ENCODE measurements at places on chromosomes 3 and 15.

DNA sequence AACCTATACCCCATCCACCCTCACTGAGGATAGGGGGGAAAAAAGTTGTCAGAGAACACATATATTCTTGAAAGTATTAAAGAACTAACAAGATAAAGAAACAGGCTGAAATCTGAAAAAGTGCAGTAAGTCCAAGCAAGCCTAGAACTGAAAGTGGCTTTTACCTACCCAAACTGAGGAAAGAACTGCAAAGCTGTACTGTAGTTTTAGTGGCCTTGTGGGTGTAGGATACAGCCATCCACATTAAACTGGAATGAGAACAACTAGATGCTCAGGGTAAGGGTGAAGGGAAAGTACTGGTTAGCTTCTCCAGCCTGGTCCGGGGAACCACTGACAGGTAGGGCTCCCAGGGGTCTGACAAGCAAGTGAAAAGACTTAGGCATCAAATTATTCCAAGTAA is 10.1 kb downstream of the UBP1 start:
- no peak for DNase-seq

DNA sequence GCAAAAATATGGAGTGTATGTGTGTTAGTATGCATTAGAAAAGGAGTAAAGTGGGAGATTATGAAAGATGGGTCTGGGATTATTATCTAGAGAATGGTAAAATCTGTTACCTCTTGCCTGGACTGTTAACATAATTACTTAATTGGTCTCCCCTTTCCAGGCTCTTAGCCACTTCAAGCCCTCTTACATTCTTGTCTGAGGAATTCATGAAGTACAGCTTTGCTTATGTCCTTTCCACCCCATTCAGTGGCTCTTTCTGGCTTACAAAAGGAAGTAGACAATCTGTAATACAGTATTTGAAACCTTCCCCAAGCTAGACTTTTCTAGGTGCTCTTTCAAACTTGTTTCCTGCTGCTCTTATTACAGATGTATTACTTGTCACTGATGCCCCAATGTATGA is 129.8 kb downstream of the MBNL1 start:
- peak; percentile 24 for DNase-seq

GRCh38 chr15:74992619-74993018 is 2.7 kb upstream of the SCAMP5 start:
- no peak for DNase-seq

- DNase-seq = no peak
These were observed 110.8 kb downstream of the ADCY5 start for GRCh38 chr3:123337948-123338619.

DNA sequence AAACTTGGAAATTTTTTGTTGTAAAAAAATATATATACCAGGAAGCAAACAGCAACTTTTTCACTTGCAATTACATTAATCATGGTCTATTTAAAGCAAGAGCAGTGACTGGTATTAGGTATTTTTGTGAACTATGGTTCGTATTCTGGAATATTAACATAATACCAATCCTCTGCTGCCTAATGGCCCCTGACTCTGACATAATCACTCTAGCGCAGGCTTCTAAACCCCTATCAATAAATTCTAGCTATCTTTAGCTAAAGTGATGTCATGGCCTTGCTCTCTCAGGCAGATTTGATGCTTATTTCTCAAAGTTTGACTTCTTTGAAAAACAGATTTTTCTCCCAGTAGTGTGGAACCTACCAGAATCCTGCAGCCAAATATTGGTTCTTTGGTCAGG is 808.3 kb downstream of the VGLL3 start:
- no peak for DNase-seq

DNA sequence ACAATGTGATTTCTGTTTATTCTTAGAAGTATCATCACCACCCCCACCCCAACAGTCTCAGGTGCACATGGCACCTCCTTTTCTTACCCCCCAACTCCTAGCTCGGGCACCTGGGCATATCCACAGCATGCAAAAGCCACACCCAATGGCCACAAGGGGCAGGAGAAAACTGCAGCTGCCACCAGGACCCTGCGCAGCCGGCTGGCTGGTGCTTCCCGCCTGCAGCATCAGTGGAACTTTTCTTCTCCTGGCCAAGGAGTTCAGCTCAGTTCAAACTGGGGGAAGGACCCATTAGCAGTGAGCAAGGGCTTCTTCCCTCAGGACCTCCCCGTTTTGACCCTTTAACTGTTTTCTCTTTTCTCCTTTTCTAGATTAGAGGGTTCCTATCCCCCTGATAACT is 44.8 kb downstream of the TM4SF18 start:
- no peak for DNase-seq

GRCh38 chr15:51917493-51917892 is 54.1 kb downstream of the LEO1 start:
- DNase-seq = peak; percentile 10

DNA sequence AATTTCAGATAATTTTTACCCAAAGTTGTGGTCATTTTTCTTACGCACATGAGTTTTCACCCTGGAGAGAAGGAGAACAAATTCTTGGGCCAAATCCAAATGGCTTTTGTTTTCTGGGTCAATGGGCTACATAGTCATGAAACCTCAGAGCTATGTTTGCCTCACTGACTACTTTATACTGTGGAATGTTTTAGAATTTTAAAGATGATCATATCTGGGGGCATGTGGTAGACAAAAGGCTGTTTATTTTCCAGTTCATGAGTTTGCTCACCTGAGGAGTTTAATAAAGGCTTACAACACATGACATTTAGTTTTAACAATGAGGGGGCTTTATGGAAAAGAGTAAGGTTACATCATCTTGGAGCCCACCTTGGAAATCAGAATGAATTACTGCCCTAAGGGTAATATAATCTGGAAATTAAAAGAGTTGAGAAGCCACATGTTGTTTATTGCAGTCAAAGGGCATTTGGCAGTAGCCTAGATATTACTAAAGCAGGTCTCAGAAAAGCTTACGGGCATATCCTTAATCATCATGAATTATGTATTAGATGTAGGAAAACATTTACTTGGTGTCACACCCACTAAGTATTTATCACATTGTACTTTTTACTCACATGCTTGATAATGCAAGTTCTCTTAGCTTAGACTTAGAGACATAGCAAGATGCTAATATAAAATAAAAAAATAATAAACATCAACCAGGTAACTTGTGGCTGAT is 466.1 kb downstream of the EDEM1 start:
- no peak for DNase-seq

GRCh38 chr15:97978401-97979139 is 18.1 kb downstream of the ARRDC4 start:
- DNase-seq = no peak

GRCh38 chr3:14431452-14431916 is 29.1 kb downstream of the SLC6A6 start:
- no peak for DNase-seq

DNA sequence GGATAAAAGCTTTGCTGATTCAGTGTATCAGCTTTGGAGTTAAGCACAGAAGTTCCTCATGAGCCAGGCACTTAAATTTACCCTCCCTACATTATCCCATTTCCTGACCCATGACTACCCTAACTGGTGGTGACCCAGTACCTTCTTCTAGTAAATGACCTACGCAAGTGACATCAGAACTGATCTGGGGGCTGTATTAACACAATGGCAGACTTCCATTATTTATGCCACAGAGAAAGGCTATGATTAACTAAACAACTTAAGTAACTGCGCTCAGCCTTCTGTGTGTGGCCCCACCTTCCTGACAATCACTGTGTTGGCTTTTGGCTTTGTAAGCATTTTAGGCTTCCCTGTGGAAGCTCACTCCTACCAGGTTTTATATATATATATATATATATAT is 1.9 kb downstream of the MB21D2 start:
- no peak for DNase-seq

- no peak for DNase-seq
These were observed 33.4 kb upstream of the STRIT1 start for GRCh38 chr3:155326901-155327300.

- no peak for DNase-seq
These were observed 30.5 kb downstream of the ATP2B2 start for GRCh38 chr3:10474847-10475246.

DNA sequence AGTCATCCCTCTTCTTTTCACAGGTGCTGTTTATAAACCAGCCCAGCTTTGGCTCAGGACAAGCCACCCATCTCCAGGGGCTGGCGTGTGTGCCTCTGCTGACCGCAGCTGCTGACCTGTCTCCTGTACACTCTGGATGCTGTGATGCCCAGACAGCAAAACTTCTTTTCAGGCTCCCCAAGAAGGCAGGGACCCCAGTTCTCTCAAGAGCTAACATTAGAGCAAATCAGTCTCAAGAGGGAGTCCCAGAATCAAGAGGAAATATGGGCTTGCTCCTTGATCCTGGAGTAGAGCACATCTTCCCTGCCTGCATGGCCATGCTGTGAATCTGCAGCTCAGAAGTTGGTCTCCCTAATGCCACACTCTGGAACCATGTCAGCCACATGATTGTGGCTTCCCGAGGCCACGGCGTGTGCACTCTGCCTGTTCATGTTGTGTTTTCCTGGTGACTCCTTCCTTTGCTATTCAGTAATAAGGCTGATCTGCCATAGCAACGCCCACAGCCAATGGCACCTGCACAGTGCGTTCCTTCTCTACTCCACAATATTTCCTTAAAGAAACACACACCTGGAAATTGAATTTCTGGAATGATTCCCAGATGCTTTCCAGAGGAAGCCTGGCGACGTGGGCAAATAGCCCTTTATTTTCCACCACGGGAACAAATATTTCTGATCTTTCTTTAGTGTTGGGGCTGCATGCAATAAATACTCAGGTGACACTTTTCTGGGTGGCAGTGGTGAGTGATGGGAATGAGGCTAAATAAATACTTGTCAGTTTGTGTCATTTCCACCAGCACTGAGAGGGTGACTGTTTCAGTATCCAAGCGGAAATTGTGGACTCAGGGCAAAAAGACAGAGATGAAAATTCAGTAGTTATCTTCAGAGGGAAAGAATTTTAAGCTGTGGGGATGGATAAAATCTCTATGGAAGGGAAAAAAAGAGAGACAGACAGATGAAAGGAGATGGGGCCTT is 21.9 kb upstream of the THSD4 start:
- peak; percentile 68 for DNase-seq

DNA sequence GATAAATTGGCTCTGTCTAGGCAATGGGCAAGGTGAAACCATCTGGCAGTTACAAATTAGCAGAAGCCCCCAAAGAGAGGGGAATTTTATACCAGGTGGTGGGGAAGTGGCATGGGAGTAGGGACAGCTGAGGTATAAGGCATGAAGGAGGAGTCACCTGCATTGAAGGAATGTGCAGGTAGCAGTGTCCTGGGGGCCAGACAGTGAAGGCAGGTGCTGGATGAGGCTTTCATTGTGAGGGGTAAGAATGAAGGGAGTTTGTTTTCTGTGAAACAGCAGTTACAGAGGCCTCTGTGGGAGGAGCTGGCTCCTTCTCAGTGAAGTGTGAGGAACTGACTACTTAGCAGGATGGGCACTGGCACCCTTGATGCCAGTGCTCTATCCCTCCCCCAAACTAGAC is 19.1 kb upstream of the PXYLP1 start:
- no peak for DNase-seq

GRCh38 chr15:49946681-49947080 is 172.4 kb downstream of the ATP8B4 start:
- no peak for DNase-seq

DNA sequence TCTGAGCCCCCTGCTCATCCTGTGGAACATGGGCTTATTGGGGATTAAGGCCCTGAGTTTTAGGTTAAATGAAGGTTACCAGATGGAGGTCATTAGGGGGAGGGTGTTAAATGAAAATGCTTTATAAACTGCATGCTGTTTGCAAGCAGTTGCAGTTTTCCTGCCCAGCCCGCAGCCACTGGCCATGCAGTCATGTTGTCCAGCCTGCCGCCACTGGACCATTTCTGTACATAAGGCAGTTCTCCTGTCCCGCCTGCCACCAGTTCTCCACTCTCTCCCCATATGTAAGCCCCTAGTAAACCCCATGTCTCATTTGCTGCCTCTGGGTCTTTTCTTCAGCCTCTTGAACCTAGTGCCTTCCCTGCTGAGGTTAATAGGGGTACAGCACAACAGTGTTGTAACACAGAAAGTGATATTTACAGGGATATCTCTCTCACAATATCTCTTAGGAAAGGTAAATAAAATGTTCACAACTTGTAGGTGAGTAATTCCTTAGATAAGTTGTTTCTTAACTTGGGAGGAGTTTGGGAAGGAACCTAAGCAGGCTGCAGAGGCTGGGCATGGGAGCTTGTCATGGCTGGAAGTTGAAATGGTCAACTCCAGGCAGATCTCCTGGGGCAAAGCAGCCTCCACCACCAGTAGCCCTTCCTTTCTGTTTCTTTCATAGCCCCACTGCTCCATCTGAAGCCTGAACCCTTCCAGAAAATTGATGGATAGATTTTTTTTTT is 148.2 kb downstream of the CMSS1 start:
- DNase-seq = no peak

DNA sequence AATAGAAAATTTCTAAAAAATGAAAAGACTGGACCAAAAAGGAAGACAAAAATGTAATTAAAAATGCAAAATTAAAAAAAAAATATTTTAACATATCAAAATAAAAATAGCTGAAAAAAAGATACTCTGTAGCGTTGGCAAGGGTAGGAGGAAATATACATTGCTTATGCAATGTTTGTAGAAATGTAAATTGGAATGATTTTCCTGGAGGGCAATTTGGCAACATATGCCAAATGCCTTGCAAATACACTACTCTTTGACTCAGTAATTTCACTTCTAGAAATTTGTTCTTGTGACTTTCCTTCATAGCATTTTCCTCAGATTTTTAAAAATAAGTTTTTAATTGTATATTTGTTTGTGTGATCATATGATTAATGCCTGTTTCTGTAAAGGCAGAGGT is 296.6 kb downstream of the ZNF621 start:
- DNase-seq = no peak

- peak; percentile 52 for DNase-seq
These were observed 63.5 kb upstream of the FSIP1 start for GRCh38 chr15:39846108-39846507.

- DNase-seq = no peak
These were observed 241.4 kb downstream of the PTPRG start for GRCh38 chr3:61802772-61803171.

DNA sequence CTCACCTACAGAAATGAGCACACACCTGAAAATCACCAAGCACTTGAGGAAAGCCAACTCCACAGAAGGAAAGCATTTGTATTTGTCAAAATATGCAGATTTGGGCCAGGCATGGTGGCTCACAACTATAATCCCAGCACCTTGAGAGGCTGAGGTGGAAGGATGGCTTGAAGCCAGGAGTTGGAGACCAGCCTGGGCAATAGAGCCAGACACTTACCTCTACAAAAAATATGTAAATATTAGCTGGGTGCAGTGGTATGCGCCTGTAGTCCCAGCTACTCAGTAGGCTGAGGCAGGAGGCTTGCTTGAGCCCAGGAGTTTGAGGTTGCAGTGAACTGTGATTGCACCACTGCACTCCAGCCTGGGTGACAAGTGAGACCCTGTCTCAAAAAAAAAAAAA is 12.3 kb downstream of the RLBP1 start:
- DNase-seq = no peak

- no peak for DNase-seq
These were observed 157.9 kb upstream of the SLC2A2 start for GRCh38 chr3:171184372-171184771.

DNA sequence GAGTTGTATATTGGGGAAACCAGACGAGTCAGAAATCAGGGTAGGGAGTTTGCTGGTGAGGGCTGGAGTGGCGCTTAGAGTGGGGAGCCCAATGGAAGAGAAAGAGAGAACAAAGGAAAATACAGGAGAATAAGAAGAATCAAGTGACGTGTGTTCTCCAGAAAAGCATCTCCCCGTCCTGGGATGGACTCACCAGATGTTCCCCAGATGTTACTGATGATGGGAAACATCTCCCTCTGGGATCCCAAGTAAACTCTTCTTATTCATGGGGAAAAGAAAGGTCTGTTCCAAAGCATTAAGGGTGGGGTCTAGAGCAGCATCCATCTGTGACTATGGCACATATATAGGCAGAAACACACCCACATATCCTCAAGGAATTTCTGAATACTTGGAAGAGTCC is 3.0 kb upstream of the CSRNP1 start:
- peak; percentile 33 for DNase-seq
